ENCODE measurements at places on chromosomes 1 and 21.
A peak's percentile ranks its signal among the peaks of the same experiment; 100 is the strongest.

DNA sequence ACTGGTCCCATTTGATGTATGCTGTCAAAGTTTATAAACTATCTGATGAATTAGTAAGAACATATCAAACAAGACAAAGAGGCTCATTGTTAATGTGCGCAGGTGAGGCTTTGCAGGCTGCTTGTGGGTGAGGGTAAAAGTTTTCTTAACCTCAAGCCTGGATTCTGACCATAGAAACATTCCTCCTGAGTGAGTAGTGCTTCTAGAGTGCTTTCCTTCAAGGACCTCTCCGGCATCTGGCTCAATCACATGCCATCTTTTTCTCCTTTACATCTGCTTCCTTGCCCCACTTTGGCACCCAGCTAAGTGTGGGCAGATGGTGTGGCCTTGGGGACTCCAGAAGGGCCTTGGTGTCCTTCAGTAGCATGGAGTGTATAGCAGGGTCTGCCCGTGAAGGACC lies 104.0 kb downstream of the ROR1 start:
- DNase-seq, result no peak

- DNase-seq, result no peak
These were observed 58.9 kb downstream of the WLS start for GRCh38 chr1:68173283-68173935.

DNA sequence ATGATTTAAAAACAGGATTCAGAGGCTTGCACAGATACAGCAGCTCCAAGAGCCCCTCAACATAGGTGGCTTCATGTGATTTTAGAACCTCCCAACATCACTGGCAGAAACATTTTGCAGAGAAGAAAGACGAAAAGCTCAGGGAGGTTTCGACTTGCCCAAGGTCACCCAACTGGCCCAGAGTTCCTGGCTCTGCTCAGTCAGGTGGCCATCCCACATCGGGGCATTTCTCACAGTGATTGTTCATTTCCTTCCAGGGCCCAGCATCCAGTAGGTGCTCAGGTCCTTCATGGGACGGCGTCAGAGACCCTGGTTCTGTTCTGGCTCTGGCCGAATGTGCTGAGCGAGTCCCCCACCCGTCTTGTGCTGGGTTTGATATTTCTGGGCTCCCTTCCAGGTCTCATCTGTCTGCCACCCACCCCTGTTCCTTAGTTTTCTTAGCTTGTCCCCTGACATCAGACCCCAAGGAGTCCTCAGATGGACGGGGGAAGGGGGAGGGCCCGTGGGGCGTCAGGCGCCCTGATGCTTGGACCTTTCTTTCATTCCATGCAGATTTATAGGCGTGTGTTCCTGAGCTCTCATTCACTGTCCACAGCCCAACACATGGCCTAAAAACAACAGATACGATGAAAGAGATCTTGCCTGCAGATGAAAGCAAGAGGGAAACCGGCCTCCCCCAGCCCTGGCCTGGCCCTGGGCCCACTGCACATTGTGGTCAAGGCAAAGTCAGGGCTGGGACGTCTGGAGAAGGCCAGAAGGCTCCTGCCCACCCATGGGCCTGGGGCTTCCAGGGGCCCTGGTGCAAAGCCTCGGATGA lies 123.1 kb upstream of the ZBTB40 start:
- no peak for DNase-seq

- no peak for DNase-seq
These were observed 166.4 kb downstream of the TRABD2B start for GRCh38 chr1:47830641-47831333.

DNA sequence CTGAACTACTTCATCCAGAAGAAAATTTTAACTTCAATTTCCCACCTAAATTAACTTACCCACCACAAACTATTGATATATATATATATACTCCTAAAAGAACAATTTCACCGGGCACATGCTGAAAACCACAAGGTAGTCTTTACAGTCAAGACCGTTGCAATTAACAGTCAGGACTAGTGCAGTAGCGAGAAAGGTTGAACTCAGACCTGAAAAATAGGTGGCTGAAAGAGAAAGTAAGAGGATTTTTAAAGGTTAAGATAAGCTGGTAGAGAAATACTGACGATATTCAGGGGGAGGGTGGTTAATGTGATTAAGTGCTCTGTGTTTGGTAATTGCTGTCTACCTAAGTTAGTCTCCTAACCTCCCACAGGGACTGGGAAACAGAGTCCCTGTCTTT lies 1153.5 kb upstream of the TMPRSS15 start:
- no peak for DNase-seq

GRCh38 chr1:162145966-162146696 lies 76.6 kb downstream of the NOS1AP start:
- DNase-seq, result no peak

- no peak for DNase-seq
These were observed 14.2 kb upstream of the PHC2 start for GRCh38 chr1:33445108-33445507.

- DNase-seq, result no peak
These were observed 1.5 kb upstream of the CNN3 start for GRCh38 chr1:94928293-94928939.

DNA sequence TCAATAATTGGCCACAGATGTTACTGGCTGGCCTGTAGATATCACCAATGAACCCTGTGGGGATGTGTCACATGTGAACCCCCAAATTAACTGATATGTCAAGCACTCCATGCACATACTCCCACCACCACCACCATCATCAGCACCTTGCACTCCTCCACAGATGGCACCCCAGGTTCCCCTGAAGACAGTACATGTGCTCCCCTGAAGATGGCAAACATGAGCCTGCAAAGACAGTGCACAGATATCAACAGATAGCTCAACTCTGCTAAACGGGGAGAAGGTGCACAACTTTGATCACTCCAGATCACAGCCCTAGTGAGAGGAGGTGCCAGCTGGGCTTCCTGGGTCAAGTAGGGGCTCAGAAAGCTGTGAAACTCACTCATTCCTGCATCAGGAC lies 74.4 kb downstream of the CLCA4 start:
- DNase-seq, result no peak

GRCh38 chr21:39908265-39908923 lies 41.2 kb downstream of the PCP4 start:
- DNase-seq, result no peak

GRCh38 chr21:42125571-42126544 lies 54.7 kb downstream of the UMODL1 start:
- DNase-seq, result no peak

DNA sequence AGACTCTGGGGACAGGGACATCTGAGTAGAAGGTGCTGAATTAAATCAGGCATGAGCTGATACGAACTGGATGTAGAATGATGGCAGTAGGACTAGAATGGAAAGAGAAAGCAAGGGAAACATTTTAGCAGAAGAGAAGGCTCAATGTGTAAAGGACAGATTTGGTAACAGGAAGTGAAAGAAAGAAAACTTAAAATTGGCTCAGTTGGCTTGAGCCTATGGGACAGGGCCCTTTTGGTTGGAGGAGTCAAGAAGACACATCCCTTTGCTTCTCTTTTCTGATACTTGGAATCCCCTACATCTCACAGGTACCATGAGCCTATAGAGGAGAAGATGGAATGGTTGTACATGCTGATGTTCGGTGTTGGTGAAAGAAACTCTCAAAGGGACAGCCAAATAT lies 300.6 kb upstream of the PLXNA2 start:
- DNase-seq, result no peak

DNA sequence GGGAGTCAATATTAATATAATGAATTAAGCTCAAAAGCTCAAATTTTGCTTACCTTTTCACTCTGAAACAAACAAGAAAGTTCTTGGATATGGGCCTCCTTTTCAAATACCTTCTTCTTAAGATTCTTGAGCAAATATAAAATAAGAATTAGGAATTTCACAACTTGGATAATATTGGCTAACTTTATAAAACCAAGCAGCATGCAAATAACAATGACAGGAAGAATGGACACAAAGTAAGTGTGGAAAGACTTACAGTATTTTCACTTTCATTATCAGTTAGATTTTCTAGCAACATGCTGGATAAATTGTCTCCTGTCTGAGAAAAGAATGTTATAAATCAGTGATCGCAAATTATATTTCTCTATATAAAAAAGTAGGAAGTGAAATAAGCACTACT lies 13.2 kb downstream of the ODF2L start:
- DNase-seq, result no peak

DNA sequence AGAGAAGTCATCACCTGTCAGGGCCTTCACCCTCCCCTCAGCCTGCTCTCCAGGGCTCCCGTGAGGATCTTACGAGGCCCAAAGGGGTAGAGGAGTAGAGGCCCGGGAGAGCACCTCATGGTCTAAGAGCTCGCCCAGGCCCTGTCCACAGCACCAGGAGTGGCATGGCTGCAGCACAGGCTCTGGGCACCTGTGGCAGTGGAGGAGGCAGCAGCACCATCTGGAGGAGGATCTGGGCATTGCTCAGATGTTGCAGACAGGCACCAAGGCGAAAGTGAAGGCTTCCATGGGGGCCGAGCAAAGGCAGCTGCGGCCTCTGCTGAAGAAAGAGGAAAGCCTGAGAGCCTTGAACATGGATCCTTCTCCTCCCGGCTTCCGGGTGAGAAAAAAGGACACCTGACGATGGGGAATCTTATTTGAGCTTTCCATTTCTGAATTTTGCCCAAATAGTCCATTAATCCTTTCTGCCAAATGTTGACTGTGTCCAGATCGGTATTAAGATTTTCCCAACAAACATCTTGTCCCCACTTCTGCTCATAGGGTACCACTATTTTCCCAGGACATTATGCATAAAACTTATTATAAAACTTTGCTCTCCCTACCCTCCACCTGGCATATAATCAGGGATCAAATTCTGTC lies 604.7 kb downstream of the PTPRC start:
- DNase-seq, result peak; percentile 77

DNA sequence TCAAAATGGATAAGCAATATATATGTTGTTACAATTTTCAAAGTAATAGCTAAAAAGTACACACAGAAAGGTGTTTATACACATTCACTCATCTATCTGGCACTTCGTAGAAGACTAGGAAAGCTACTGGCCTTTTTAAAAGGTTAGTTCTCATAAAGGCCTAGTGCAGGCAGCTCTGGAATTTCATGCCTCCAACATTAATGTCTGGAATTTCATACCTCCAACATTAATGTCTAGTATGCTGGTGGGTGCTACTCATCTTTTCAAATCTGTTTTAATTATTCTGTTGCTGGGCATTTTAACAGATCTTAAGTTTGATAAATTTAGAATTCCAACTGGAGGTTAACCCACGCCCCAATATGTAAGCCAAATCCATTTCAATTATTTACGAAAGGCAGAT lies 124.2 kb downstream of the AKT3 start:
- DNase-seq, result no peak

GRCh38 chr21:34890724-34891612 lies 158.1 kb downstream of the RUNX1 start:
- DNase-seq, result no peak

DNA sequence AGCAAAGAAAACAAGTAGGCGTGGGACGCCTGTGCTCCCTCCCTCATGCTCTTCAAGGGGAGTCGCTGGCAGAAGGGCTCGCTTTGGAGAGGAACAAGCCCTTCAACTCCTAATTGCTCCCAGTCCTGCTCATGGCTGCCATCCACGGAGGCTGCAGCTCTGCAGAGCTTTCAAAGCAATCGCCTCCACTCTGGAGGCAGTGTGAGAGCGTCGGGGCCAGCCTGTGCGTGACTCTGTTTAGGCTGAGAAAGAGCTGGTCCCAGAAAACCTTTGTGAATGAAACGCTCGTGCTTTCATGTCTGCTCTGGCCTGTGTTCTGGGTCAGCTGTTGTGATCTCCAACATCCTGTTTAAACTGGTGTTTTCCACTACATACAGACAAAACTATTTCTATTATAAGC lies 23.9 kb upstream of the RUNX1 start:
- DNase-seq, result no peak

GRCh38 chr1:193156822-193157142 lies 29.6 kb downstream of the B3GALT2 start:
- no peak for DNase-seq

GRCh38 chr1:43822040-43822690 lies 111.4 kb upstream of the ARTN start:
- no peak for DNase-seq

DNA sequence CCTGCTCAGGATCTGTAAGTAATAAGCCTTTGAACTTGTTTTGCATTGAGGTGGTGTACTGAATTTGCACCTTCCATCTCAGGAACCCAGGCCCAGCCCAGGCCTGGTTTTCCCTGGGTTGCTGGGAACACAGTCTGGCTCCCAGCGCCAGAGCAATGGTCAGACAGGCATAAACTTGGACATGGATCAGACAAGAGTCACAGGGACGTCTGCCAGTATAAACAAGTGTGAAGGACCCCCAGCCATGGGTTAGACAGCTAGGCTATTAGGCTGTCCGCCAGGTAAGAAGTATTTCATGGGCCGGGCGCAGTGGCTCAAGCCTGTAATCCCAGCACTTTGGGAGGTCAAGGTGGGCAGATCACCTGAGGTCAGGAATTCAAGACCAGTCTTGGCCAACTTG lies 5.5 kb downstream of the IFNLR1 start:
- no peak for DNase-seq

DNA sequence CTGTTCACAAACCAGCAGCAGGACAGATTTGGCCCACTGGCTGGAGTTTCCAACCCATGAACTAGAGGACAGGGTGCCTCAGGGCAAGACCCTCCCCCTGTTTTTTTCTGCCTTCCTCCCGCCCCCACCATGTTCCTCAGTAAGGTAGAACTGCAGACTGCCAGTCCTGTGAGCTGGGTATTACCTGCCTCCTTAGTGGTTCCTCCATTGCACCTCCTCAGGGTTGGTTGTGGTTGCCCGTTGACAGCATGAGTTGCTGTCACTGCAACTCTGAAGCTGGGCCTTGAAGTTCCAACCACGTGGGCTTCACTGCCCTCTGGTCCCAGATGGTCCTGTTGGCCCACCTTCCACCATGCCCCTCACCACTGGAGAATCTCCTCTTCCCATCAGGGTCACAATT lies 28.8 kb downstream of the TENT5C start:
- DNase-seq, result no peak

- DNase-seq, result no peak
These were observed 104.5 kb downstream of the CENPF start for GRCh38 chr1:214707306-214708087.

DNA sequence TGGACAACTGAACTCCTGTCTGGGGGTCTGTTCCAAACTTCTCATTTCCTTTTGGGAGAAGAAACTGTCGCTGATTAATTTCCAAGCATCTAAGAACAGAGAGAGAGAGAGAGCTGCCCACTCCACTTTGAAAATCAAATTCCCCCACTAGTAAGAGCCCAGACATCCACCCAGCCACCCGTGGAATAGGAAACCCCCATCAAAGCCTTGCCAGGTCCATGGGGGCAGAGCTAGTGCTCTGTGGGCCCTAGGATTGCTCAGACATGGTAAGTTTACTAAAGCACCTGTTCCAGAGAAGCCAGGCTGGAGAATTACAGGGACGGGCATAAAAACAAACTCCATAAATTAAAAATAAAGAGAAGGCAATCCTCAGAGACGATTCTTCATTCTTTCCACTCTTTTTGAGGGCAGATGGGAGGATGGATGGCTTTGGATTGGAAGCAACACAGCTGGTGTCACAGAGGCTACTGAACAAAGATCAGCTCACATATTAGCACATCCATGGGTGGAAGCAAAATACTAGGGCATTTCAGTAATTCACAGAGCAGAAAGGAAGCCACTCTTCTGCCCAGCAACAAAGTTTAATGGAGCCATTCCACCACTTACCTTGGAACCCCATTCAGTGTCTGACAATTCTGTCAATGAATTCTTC lies 103.9 kb downstream of the COLGALT2 start:
- no peak for DNase-seq

GRCh38 chr1:64251971-64252370 lies 48.5 kb downstream of the UBE2U start:
- no peak for DNase-seq

- no peak for DNase-seq
These were observed 671.2 kb downstream of the MATN1 start for GRCh38 chr1:30052178-30052577.

Measured in CD4-positive, alpha-beta T cell treated with Interferon alpha-2 for 1 hour (primary cell).